ENCODE measurements at places on chromosomes 5 and 9.

DNA sequence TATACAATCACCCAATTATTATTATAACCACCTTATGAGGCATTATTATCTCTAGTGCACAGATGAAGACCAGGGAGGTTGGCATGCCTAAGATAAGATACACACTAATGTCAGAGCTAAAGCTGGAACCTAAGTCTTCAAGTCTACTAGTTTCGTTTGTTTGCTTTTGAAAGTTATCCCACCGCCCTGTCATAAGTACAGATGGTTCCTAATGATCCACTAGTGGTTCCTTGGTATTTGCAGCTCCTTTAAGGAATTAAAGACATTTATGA, 14.1 kb downstream of the NDUFA8 start:
- no peak for DNase-seq

DNA sequence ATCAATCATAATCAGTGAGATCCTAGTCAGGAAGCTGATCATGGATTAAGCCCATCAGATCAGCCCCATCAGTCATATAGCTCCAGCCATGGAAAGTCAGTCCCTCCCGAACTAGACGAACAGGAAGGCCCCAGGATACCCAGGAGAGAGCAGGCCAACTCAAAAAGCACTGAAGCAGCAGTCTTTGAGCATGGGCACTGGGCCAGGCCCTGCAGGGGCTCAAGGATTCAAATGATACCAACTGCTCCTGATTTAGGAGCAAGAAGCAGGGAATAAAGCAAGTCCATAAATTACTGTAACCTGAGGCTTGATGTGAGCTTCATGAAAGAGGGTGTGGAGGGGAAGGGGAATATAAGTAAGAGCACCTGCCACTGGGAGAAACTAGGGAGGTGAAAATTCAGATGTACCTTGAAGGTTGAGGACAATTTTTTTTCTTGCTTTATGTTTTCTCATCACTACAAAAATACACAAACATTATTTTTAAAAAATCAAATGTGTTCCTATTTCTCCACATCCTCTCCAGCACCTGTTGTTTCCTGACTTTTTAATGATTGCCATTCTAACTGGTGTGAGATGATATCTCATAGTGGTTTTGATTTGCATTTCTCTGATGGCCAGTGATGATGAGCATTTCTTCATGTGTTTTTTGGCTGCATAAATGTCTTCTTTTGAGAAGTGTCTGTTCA, 115.2 kb downstream of the SIL1 start:
- DNase-seq = no peak

DNA sequence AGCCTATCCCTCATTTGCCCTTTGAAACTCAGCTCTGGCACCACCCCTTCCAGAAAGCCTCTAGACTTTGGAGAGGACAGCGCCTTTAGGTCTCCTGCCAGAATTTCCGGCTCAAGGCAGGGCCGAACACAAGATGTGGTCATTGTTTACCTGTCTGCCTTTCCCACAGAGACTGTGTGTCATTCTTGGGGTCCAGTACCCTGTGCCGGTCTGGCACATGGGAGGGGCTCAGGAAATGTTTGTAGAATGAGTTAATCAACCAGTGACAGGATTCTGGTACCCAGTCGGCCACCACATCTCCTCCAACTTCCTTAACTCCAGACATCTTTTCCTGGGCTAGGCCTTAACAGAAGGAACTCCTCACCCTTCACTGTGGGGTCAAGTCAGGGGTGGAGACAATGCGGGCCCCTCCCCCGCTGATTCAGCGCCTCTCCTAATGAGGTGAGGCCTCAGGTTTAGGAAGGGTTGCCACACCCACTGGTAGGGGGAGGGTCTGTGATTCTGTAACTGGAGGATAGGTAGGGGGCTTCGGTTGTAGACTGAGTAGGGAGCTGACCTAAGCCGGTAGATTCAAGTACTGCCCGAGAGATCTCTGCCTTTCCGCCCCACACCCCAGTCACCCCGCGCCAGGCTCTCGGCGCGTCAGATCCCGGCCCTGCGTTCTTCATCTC, 29.3 kb downstream of the PCDH1 start:
- DNase-seq = no peak

DNA sequence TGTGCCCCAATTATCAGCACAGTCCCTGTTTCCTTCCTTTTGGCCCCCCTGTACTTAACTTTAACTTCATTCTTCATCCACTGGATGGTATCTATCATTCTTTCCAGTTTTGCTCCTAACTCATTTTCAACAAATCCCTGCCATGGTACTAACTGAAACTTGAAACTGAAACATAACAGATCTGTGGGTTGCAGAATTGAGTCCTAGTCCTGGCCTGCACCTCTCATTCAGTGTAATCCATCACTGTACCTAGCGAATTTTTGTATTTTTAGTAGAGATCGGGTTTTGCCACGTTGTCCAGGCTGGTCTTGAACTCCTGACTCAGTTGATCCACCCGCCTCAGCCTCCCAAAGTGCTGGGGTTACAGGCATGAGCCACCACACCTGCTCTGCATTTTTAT, 15.3 kb upstream of the PIK3R1 start:
- no peak for DNase-seq

- no peak for DNase-seq
Observed at GRCh38 chr9:111038331-111039230, at the start of gene LPAR1. TSS of gene LPAR1 (minus strand) at chr9:111038470. CDS start at chr9:110972117, 66,353 bp downstream.

DNA sequence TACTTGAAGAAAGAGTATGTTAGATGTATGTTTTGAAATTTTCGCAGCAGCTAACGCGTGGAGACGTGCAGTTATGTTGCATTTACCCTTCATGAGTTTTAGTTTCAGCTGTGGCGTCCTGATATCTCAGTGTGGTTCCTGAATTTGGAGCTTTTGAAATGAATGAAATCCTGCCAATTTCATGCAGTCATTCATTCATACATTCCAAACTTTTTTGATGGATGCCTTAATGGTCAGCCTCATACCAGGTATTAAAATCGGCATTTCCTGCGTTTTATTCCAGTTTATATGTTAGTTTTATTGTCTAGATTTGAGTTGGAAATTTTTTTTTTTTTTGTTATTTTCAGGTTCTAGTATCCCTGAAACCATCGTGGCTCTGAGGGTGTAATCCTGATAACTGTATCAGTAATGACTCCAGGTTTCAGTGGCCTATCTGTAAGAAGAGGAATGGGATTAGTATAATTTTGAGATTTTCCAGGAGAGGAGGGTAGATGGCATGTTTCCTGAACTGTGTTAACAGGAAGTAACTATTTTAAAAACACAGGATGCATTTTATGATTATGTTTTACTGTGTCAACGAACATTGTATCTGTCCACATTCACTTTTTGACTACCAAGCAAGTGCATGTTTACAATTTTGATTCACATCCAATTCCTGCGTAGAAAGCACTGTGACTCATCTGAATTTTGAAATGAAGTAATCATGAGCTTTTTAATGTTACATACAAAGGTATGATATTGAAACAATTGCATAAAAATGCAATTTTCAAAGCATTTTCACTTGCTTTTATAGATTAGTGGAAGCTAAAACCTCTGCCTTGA, 1.0 kb downstream of the FOCAD start:
- no peak for DNase-seq

- no peak for DNase-seq
Observed at GRCh38 chr5:149019679-149020078, 43.2 kb downstream of the SH3TC2 start.

- no peak for DNase-seq
Observed at GRCh38 chr9:110994771-110995241, 43.5 kb downstream of the LPAR1 start.

- no peak for DNase-seq
Observed at GRCh38 chr5:162209005-162209605, 141.5 kb downstream of the GABRG2 start.

DNA sequence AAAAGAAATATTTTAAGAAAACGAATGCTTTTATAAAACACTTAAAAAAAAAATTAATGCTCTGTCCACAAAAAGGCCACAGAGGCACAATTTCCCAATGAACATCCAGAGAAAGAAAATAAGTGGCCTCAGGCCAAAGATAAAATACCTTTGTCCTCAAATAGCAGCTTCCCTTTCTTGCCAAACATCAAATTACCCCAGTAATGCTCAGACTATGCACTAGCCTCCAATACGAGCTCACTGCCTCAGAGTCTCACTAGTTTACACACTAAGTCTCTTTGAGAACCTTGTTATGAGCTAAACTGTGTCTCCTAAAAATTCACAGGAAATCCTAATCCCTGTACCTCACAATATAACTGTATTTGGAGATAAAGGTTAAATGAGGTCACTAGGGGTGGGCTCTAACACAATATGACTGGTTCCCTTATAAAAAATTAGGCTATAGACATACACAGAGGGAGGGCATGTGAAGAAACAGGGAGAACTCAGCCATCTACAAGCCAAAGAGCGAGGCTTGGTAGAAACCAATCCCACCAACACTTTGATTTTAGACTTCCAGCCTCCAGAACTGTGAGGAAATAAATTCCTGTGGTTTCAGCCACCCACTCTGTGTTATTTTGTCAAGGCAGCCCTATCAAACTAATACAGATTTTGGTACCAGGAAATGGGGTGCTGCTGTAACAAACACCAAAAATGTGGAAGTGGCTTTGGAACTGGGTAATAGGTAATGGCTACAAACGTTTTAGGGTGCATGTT, 4.4 kb downstream of the MPDZ start:
- DNase-seq = no peak

DNA sequence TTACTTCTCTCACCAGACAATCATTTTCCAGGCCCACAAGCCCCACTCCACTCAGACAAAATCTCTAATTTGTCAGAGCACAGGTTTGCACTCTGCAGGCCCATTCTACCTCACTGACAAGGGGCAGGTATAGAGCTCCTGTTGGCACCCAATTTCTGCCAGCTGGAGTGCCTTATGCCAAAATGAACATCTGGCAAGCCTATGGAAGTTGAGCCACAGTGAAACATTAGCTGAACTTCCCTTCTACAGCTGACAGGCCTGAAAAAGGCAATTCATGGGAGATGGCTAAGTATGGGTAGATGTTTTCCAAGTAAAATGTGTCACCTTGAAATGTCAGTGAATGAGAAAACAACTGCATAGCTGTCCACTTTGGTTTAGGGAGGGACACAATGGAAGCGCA, 87.0 kb downstream of the SPOCK1 start:
- DNase-seq = no peak

GRCh38 chr9:38026021-38026809, 42.8 kb downstream of the SHB start:
- no peak for DNase-seq

- no peak for DNase-seq
Observed at GRCh38 chr5:8615142-8615858, 746.4 kb downstream of the MTRR start.

DNA sequence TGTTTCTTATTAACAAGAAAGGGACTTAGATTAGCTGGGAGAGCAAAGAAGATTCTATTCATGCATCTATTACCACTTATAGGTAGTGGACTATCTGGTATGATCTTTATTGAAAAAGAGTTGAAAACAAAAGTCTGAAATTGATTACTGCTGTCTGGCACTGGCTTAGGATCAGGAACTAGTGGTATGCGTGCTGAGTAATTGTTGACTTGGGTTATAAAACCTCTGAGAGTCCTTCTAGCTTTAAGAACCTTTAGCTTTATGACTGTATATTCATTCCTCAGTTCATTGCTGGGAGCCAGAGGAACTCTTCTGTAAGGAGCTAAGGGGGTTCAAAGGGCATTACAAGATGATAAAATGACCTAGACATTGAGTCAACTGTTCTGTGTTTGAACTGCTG, 7.6 kb downstream of the SLC1A1 start:
- DNase-seq = no peak

GRCh38 chr9:21585756-21586752, 103.9 kb upstream of the IFNE start:
- no peak for DNase-seq

DNA sequence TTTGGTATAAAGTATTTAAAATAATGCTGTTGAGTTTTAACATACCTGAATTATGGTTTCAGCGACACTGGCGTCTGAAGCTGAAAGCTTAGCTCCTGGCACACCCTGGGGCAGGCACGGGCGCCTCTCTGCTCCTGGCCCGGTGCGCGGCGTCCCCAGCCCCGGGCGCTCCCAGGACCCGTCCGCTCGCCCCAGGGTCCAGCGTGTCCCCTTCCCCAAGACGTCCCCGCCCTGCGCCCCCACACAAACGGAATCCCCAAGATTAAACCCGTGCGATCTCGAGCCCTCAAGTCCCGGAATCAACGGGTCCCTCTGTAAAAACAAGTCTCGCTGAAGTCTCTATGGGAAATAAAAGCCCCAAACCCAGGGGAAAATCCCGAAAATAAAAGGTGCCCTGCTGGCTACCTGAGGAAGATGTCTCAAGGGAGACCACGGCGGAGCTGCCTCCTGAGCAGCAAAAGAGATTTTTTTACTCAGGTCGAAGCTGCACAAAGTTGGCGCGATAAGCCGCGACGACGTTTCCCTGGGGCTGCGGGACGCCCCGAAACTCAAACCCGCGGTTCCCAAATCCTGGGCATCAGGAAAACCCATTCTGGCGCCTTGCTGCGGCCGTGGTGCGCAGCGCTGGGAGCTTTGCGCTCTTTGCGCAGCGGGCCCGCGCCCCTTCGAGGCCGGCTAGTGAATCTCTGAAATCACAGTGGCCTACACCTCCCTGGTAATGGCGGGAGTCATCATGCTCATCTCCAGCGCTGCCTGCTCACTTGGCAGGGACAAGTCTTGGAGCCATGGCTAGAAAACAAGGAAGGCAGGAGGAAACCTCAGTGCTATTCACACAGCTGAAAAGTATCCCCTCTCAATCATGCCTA, 6.3 kb upstream of the IFNA8 start:
- DNase-seq = no peak

GRCh38 chr9:135849181-135849580, 58.2 kb downstream of the CAMSAP1 start:
- no peak for DNase-seq

- no peak for DNase-seq
Observed at GRCh38 chr9:84024041-84024575, 43.5 kb downstream of the RMI1 start.

DNA sequence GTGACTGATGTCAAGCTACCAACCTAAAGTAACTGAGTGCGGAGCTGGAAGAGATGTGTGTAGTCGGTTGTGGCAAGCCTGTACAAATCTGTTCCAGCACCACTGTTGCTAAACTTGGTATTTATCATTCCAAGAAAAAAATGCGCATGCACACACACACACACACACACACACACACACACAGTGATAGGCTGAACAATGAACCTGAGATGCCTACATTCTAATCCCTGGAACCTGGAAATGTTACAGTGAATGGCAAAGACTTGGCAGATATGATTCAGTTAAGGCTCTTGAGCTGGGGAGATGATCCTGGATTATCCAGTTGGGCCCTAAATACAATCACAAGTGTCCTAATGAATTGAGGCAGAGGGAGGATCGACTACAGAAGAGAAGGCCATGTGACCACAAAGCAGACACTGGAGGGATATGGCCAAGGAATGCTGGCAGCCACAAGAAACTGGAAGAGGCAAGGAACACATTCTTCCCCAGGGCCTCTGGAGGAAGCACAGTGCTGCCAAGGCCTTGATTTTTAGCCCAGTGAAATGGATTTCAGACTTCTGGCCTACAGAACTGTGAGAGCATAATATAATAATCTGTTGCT, 49.7 kb upstream of the LHFPL2 start:
- DNase-seq = no peak

DNA sequence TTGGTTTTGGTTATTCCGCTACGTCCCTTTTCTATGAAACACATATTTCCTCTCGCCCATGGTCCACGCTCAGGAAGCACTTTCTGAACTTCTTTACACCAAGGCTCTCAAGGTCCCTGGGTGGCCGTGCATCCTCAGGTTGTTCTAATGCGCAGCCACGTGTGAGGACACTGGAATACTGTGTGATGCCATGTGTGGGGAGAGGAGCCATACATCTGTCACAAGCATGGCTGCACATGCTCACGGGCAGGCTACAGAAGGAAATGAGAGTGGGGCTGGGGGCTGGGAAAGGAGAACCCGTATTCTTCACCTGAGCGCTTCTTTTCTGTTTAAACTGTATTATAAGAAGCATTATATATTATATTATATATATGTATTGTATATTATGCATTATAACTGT, 36.7 kb downstream of the PRRT1B start:
- no peak for DNase-seq

GRCh38 chr9:101514071-101514470, 19.6 kb upstream of the RNF20 start:
- DNase-seq = no peak
